ENCODE measurements at places on chromosomes 1 and 21.

DNA sequence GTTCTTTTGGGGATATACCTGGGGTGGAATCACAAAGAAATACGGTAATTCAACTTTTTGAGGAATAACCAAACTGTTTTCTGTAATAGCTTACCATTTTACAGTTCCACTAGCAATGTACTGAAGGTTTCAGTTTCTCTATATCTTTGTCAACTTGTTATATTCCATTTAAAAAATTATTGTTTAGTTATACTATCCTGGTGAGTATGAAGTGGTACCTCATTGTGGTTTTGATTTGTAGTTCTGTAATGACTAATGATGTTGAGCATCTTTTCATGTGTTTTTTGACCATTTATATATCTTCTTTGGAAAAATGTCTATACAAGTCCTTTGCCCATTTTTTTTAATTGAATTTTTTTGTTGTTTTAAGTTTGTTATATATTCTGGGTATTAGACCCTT, 39.4 kb downstream of the MAST2 start:
- no peak for DNase-seq

GRCh38 chr21:26679284-26679683, 106.2 kb upstream of the CYYR1 start:
- no peak for DNase-seq

GRCh38 chr1:224113545-224113917, 380 bp upstream of the FBXO28 start:
- DNase-seq: no peak

DNA sequence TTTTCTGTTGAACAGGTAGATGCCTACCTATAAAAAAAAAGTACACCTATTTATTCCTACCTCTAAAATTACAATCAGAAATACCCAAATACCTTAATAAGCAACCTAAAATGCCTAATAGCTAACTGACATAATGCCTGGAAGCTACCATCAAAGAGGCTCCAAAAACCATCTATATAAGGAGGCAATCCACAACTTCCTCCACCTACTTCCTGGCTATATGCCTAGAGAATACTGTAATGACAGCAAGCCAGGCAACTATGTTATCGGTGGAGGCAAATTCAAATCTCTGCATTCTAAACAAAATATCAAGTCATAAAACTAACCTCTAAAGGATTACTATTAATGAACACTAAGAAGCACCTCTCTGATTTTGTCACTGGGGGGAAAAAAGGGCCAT, 10.1 kb downstream of the ZNF644 start:
- DNase-seq: no peak

DNA sequence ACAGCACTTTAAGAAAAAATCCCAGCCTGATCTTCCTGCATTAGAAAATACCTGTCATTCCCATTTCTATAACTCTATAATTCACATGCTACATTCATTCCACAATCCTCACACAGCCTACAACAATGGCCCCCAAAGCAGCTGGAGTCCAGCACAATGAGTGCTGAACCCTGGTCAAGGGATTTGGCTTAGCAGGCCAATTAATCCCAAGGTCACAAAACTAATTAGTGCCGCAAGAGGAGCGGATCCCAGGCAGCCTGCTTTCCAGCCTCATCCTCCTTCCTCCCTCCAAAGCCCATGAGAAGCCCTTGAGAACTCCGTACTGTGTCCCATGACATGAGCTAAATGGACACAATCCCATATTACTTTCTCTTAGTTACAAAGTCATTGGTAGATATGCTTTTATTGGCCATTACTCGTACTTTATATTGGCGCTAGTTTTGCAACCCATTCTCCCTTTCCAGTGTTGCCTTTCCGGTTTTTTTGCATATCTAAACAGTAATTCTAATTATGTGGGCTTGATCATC, 94.8 kb downstream of the DAB1 start:
- DNase-seq: no peak

GRCh38 chr1:192878249-192878648, 69.4 kb downstream of the RGS2 start:
- no peak for DNase-seq

GRCh38 chr1:208868554-208868953, 624.4 kb upstream of the PLXNA2 start:
- DNase-seq: no peak

GRCh38 chr1:109687641-109688499, at the start of gene GSTM1:
Gene GSTM1 (plus strand): TSS chr1:109687817. CDS start chr1:109687874, 57 bp downstream.
- peak; percentile 63 for DNase-seq

- no peak for DNase-seq
Observed at GRCh38 chr1:219797009-219797408, 131.3 kb downstream of the SLC30A10 start.

DNA sequence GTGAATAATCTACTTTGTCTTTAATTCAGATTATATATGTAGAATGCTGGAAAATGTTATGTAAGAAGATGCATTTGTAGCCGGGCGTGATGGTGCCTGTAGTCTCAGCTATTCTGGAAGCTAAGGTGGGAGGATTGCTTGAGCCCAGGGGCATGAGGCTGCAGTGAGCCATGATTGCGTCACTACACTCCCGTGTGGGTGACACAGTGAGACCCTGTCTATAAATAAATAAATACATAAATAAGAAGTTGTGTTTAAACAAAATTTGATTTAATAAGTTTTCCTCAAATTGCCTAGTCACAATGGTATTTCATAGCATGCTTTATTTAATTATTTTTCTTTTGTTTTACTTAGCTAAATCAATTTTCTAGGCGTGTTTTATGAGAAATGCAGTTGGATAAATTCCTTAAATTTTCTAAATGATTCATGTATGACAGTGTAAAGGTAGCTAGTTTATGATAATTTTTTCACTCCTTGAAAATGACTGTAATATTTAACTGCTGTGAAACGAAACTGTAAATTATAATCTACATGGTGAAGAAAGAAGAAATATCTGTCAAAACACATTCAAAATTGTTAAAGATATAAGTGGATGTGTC, 232.6 kb downstream of the SRGAP2C start:
- DNase-seq: no peak

GRCh38 chr1:200866116-200866515, 6.7 kb upstream of the GPR25 start:
- DNase-seq: no peak

DNA sequence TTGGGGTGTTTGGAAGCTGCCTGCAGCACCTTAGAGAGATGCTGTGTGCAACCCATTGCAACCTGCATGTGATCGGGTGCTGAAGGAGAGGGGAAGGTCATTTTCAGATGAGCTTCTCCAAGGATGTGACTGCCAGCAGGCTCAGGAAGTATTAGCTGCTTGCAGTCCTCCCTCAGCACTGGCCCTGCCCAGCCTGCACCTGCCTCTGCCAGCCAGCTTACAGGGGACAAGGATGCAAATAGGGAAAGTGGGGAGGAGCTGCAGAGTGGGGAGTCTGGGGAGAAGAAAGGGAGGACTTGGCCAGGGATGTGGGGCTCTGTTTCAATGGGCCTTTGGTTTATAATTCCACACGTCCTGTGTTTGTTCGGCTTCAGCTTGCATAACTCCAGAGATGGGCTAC, 254.5 kb downstream of the RRAGC start:
- no peak for DNase-seq

- DNase-seq: no peak
Observed at GRCh38 chr1:7579831-7580804, 191.0 kb upstream of the VAMP3 start.

GRCh38 chr1:165595246-165595938, 35.6 kb upstream of the MGST3 start:
- DNase-seq: no peak

GRCh38 chr1:230170153-230170547, 103.1 kb downstream of the GALNT2 start:
- no peak for DNase-seq

GRCh38 chr1:180933141-180933540, 20.4 kb downstream of the KIAA1614 start:
- DNase-seq: no peak

DNA sequence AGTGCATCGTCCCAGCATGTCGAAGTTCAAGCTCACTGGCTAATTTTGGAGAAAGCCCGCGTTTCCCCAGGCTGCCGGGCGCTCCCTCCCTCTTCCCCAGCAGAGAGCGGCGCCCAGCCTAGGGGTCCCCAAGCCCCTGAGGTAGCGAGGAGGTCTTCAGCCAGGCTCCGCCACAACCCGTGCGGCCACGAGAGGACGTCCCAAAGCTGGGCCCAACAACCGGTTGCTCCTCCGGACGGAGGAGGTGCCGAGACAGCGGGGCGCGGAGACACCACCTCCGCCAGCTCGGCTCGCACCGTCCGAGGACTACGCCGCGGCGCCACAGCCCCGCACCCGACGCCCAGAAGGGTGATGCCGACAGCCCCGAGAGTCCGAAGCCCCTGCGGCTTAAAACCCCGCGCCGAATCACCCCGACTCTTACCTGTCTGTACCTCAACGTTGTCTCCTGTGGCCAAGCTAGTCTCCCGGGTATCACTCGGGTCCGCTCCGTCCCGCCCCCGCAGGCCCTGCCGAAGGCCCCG, at the start of gene DENND2C:
TSS of gene DENND2C (minus strand) at position 488 of the 521 bp plus-strand sequence. CDS start 44,065 bp downstream, outside the sequence.
- DNase-seq: no peak

DNA sequence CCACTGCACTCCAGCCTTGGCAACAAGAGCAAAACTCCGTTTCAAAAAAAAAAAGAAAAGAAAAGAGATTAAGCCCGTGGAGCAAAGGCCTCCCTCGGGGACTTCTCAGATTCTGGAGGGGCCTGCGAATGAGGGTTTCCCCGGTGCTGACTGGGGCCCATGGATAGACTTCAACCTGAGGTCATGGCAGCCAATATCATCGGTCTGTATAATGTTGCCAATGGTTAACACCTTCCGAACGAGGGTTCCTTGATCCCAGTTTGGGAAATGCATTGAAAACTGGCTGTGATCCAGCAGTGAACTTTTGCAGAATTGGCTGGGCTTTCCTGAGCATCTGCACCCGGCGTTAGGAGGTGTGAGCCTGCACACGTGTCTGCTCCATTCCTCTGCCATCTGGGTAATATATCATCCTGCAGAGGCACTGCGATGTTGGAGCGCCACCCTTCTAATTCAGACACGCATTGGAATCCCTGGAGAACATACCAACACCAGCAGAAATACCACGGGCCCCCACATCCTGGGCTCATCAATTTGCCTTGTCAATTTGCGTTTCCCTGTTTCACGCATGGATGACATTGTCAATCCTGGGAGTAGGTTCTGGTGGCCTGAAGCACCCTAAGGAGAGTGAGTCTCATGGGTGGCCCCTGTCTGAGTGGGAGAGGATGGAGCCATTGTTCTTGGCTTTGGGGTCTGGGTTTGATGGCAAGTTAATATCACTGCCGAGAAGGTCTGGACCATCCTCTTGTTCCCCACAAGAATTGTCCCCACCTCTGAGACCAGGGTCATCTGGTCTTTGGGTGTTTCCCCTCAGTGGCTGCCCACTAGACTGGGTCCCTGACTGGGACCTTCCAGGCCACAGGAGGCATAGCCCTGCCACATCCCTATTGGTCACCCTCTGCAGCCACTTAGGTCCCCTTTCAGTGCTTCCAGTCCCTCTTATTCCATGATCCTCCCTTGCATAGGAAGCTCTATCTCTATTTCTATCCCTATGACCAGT, 441.0 kb downstream of the PTPRU start:
- DNase-seq: no peak

DNA sequence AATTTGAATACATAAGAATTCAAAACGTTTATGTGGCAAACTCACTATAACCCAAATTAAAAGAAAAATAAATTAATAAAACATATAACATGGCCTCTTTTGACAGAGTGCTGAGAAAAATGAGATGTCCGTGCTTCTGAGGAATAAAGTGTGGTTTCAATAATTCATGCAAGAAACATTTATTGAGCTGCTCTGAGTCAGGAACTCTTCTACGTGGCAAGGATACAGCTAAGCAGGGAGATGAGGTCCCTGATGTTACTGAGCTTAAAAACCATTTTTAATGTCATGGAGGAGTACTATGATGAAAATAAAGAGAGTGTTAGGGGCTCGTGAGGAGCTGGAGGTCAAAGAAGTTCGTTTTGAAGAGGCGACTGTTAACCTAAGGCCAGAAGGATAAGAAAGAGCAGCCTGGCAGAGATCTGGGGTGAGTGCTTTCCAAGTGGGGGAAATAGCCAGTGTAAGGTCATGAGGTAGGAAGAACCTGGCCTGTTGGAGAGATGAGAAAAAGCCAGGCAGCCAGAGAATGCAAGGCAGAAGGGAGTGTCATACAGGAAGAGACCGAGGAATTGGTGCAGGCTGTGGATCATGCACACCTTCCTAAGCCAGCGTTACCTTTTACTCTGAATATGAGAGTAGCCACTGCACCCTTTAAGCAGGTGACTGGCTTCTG, 182.2 kb upstream of the DUSP10 start:
- no peak for DNase-seq

GRCh38 chr1:93698329-93699048, 16.9 kb upstream of the BCAR3 start:
- no peak for DNase-seq

GRCh38 chr1:24175033-24175755, 11.9 kb downstream of the IFNLR1 start:
- no peak for DNase-seq

GRCh38 chr1:21836010-21836409, 23.9 kb downstream of the LDLRAD2 start:
- no peak for DNase-seq

DNA sequence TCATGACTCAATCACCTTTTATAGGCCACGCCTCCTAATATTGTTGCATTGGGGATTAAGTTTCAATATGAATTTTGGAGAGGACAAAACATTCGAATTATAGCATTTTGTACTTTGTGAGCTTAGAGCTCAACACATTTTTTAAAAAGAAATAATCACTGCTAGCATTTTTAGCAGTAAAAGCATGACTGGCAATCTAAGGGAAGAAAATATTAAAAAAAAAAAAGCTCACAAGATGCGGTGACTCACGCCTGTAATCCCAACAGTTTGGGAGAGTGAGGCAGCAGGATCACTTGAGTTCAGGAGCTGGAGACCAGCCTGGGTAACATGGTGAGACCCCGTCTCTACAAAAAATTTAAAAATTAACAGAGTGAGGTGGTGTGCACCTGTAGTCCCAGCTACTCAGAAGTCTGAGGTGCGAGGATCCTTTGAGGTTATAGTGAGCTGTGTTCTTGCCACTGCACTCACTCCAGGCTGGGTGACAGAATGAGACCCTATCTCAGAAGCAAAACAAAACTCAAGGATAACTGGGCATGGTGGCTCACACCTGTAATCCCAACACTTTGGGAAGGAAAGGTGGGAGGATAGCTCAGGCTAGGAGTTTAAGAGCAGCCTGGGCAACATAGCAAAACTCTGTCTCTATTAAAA, 28.8 kb upstream of the DIPK1A start:
- no peak for DNase-seq

GRCh38 chr1:211335522-211336157, 9.0 kb downstream of the TRAF5 start:
- no peak for DNase-seq

DNA sequence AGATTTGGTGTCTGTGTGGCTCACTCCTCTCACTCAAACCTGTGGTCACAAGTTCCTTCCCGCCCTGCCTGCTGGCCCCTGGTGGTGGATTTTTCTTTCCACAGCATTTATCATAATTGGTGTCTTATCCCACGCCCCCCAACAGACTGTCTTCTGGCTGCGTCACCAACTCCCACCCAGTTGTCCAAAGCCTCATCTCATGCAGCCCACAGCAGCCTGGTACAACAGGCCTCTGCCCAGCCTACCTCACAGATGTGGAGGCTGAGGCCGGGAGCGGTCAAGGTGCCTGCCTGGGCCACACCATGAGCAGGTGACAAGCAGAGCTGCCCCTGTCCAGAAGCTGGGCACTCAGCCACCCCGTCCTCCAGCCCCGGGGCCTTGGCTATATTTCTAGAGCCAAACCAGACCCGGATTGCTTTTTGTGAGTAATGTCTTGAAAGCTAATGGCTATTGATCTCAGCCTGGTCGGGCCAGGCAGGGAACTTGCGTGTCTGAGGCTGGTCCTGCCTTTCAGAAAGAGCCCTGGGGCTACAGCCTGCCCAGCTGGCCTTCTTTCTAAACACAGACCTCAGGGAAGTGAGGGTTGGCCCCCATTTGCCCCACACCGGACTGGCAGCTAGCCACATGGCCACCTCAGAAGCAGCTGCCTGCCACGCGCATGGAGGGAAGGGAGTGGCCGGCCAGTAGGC, 2.6 kb downstream of the KCNAB2 start:
- DNase-seq: no peak

Data from activated CD8-positive, alpha-beta memory T cell treated with anti-CD3 and anti-CD28 coated beads for 4 hours (primary cell).